ENCODE measurements at places on chromosomes 16 and 17.
A peak's percentile ranks its signal among the peaks of the same experiment; 100 is the strongest.

DNA sequence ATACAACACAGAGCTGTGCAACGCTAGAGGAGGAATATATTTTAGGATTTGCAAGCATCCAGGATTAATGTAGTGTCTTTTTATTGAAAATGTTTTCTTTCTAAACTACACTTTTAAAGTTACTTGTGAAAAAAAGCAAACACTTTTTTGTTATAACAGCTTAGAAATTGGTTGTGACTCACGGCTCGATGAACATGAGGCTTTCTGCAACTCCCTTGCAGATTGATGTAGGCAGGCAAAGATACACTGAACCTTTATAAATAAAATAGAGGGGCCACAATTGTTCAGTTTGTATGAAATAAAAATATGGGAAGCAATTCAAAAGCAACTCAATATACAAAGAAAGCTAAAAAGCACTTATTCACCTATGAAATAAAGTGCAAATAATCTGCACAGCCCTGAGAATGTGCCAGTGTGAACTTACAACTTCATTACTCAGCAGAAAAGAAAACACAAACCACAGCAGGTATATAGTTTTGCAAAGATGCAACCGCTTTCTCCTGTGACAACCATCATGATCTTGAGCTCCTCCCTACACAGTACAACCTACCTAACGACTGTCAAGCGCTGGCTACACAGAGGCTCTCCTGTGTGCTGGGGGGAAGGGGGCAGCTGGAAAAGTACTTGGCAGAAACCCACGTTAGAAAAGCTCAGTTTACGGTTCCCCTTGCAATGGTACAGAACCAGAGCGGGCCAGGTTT, 948 bp downstream of the LUC7L start:
- DNase-seq: peak; percentile 31

- no peak for DNase-seq
These were observed 95.3 kb upstream of the RPL38 start for GRCh38 chr17:74108126-74108705.

- DNase-seq: no peak
These were observed 53.7 kb downstream of the NACA2 start for GRCh38 chr17:61537264-61537771.

GRCh38 chr17:52027081-52027480, 131.4 kb downstream of the CA10 start:
- peak; percentile 0 for DNase-seq

GRCh38 chr16:49016461-49016860, 265.2 kb downstream of the CBLN1 start:
- DNase-seq: no peak

- peak; percentile 76 for DNase-seq
These were observed 6.9 kb upstream of the CES3 start for GRCh38 chr16:66954097-66954659.

DNA sequence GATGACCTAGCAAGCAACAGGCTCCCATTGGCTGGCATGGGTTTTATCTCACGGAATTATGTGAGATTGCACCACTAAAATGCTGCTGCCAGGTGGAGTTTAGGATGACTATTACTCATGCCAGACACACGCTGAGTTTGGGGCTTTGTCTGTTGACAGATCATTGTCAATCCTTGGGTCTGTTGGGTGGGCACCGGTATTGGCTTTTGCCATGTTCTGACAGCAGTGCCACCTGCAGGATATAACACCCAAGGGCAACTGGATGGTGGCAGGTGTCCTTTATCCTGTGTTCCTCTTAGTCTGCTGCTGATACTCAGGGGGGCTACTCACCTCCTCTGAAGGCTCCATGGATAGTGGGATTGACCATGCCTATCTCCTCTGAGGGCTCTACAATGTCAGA, 221.6 kb upstream of the DYNLRB2 start:
- peak; percentile 22 for DNase-seq

DNA sequence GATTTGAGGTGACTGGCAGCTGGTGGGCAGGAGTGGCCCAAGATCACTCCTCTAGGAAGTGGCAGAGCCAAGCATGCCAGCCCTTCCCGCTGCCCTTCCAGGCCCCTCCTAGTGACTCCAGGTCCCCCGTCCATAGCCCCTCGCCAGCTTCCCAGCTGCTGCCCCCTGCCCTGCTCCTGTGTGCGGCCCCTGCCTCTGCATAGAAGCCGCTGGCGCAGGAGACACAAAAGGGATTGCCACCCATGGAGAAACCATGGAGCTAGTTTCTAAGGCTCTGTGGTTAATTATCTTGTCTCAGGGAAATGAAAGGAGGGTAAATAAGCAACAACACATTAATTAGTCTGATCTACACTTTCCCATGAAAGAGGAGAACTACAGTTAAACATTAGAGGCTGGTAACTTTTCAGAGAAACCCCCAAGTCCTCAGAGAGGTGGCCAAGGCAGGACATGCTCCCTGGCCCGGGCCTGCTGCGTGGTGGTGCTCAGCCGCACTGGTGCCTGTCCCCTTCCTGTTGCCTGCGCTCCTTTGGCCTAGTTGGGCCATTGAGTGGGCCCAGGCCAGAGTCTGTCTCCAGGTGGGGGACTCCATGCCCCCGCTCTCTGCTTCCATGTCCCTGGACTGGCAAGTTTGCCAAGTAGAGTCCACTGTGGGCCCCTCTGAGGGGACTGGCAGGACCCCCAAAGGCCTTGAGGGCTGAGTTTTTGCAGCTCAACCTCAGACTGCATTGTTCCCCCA, 65.2 kb downstream of the PRMT7 start:
- DNase-seq: no peak

DNA sequence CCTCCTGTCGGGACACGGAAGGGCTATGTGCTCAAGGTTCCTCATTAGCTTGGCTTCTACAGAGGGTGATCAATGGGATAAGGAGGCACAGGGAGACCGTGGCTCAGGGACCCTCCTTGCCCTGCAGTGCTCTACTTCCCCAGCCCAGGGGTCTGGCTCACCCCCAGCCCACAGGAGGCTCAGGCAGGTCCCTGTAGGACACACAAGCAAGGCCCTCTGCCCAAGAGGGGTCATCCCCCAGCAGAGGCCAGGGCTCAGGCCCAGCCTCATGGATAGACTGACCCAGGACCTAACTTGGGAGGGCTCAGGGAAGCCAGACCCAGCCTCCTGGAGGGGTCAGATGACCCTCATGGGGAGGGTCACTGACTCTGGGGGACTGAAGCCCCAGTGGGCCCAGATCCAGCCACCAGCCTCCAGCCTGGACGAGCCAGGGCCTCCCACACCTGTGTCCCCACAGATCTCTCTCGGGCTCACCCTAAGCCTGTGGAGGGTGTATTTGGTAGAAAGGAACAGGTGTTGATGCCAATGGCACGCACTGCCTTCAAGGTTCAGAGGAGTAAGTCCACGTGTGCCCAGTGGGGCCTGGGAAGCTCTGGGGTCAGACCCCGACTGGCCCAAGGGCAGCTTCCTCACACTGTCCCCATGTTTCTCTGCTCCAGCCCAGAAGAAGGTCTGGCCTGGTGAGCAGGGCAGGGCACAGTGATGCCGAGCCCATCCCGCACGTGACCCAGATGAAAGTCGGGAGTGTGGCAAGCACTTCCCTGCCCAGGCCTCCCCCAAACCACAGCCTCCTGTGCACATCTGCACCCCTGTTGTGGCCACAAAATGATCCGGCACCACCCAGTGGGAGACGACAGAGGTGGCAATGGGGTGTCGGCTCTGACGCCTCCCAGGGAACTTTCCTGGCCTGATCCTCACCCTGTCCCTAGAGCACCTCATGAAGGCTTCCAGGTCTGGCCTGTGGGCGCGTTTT, 10.9 kb upstream of the KRTAP17-1 start:
- DNase-seq: no peak

DNA sequence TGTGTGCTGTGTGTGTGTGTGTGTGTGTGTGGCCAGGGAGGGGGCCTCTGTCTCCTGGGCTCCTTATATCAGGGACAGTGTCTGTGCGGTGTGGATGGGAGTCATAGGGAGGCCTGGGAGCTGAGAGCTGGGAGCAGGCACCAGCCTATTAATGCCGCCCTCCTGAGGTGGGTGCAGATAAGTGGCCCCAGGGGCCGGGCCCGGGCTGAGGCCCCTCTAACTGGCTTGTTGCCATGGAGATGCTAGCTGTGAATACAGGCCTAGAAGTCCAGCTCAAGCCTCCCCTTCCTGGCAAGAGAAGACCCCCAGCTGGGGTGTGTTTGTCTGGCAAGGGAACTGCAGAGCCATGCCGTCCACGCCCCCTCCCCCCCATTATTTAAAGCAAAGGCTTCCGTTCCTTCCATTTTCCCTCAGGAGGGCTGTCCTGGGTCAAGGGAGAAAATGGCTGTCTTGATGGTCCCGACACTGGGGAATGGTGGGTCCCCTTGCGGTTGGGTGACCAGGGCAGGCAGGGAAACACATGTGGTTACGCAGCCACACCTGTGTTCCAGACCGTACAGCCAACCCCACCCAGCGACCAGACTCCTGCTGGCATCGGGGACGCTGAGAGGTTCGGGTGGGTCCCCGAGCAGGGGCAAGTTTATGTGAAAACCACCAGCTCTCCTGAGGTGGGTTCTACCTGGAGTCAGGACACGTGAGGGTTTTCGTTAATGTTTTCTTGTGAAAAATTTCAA, 141.1 kb downstream of the MRM1 start:
- no peak for DNase-seq

DNA sequence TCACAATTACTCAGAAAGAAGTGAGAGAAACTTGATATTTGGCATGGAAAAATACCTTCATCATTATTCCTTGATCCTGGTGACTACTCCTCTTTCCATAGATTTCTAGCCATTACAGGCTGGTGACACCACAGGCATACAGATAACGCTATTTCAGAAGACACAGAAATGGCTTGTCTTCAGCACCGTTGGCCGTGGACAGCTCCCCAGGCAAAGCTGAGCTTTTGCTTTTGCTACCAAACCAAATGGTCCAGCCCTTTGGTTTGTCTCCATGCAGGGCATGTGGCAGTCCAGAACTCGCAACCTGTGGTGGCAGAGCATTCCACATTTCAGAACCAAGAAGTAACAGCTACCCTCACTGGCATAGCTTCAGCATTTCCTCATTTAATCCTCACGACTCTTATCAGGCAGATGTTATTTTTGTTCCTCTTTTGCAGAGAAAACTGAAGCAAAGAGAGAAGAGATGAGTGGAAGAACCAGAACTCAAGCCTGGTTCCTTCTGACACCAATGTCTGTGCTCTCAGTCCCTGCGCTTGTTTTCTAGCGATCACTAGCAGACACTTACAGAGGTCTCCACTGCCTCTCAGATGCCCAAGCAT, 55.5 kb downstream of the HS3ST4 start:
- DNase-seq: peak; percentile 7

DNA sequence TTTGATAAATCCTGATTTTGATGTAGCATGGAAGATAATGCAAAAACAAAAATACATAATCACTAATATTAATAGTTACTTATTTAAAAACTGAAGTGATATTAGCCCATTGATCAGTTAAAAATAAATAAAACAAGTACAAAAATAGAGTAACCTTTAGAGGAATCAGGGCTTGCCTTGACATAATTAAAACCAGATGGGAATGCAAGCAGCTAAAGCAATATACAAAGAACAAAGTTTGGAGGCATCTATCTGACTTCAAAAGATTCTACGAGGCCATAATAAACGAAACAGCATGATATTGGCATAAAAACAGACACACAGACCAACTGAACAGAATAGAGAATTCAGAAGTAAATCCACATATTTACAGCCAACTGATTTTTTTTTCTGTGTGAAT, 15.0 kb upstream of the HEATR3 start:
- DNase-seq: no peak

- peak; percentile 16 for DNase-seq
These were observed 38.7 kb downstream of the ESRP2 start for GRCh38 chr16:68197250-68197649.

DNA sequence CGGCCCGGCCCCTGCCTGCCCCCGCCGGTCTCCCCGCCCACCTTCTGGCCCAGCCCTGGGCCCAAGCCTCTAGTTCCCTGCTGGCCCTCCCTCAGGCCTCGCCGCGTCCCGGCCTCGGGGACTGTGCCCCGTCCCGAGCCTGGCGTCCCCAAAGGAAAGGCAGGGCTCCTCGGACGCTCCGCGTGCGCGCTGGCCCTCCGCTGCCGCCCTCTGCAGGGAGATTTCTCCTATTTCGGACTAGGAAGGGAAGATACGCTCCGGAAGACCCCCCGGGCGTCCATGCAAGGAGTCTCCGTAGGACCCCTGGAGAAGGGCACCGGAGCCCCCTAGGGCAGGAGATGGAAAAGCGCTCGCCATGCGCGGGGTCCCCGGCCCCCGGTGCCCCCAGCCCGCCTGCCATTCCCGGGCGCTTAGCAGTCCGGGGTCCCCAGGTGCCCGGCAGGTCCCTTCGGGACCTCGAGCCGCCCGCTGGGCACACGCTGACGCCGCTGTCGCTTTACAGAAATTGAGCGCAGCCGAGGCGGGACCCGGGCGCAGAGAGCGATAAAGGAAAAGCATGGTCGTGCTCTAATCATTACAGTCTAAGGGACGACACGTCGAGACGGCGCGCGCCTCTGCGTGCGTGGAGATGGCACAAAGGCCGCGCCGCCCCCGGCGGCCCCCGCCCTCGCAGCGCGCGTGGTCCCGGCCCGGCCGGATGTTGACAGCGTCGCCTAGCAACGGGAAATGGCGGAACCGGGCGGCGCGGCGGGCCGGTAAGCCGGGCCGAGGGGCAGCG, at the start of gene CCDC40:
Gene CCDC40, plus strand, starts transcription at position 706 of the 778 bp plus-strand sequence. Its CDS starts 21 bp downstream, at position 727.
- peak; percentile 77 for DNase-seq
